ENCODE measurements at places on chromosomes 5 and 9.

- DNase-seq = no peak
Observed at GRCh38 chr5:19608444-19609002, 379.5 kb downstream of the CDH18 start.

GRCh38 chr5:142664636-142665035, 21.3 kb downstream of the FGF1 start:
- no peak for DNase-seq

DNA sequence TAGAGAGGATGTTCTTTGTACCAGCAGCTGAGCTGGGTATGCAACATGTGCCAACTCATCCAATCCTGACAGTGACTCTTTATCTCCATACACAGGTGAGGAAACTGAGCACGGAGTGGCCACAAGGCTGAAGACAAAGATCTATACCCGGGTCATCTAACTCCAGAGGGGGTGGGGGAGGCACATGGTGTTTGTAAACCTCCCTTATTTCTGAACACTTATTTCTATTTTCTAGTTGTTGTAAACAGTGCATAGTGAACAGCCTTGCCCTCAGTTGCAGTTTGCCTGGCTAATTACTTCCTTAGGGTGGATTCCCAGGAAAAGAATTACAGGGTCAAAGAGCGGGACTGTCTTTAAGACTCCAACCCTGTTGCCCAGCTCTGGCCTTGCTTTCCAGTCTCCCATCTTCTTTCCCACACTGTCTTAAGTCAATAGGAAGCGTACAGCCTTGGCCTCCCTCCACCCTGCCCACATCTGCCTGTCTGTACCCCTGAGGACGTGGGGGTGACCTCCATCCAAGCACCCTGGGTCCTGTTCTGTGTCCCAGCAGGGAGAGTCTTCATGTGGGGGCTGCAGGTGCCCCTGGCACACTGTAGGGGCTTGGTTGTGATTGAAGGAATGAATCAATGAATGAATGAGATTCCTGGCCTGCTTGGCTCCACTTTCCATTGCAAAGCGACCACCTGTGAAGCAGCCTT, 13.2 kb upstream of the FIBCD1 start:
- no peak for DNase-seq

- DNase-seq = no peak
Observed at GRCh38 chr9:22682961-22683699, 236.5 kb downstream of the DMRTA1 start.

GRCh38 chr9:38039090-38039906, 29.7 kb downstream of the SHB start:
- DNase-seq = no peak

GRCh38 chr5:74375271-74375670, 265.3 kb downstream of the ENC1 start:
- no peak for DNase-seq

GRCh38 chr5:14534773-14535172, 46.8 kb upstream of the OTULINL start:
- DNase-seq = no peak

DNA sequence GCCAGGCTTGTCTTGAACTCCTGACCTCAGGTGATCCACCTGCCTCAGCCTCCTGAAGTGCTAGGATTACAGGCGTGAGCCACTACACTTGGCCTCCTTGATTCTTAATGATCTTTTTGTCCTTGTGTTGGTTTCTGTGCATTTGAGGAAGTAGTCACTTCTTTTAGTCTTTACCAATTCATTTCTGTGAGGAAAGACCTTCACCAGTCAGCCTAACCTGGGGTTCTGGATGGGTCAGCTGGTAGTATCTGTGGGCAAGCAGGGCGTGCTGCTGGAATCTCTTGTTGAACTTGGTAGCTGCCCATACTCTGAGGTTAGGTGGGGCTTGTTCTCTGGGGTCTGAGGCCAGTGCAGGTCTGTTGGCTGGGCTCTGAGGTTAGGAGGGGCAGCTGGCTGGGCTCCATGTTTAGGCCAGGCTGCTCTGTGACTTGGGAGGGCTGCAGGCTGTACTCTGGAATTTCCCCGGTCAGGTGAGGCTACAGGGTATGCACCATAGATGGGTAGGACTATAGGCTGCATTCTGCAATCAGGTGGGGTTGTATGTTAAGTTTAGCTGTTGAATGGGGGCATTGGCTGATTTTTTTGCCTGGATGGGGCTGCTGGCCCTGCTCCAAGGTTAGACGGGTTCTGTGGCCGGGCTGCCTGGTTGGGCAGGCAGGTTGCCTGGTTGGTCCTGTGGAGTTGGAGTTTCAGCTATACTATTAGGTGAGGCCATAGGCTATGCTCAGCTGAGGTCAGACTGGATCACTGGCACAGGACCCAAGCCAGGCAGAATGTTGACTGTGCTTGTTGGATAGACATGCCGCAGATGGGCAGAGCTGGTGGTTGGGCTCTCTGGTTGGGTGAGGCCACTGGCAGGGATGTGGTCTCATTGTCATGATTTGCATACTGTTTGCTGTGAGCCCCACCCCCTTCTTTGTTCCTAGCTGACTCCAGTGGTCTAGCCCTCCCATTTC, 19.2 kb downstream of the UBAP1 start:
- no peak for DNase-seq

Measured in HEK293T (cell line).